Stimulated activated CD4-positive, alpha-beta T cell treated with anti-CD3 and anti-CD28 coated beads, Interleukin-1b, Interleukin-23, amount 100 ng/mL, for 4 hours (primary cell): ENCODE measurements at places on chromosomes 7 and 10.

GRCh38 chr10:27816320-27816719 is 70.7 kb upstream of the MKX start:
- no peak for DNase-seq

DNA sequence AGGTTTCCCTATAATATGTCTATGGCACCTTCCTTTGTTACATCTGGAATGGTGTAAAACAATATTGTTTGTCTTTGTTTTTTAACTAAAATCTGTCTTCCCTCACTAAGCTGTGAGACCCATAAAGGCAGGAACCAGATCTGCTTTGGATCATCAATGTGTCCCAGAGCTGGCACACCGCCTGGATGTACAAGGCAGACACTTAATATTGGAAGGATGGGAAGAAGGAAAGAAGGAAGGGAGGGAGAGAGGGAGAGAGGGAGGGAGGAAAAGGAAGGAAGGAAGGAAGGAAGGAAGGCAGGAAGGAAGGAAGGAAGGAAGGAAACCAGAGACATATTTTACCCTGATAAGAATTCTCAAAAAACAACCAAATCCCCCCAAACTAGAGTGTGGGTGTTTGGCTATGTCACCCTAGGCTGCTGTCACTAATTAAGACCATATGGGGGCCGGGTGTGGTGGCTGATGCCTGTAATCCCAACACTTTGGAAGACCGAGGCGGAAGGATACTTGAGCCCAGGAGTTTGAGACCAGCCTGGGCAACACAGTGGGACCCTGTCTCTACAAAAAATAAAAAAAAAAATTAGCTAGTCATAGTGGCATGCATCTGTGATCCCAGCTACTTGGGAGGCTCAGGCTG is 59.6 kb downstream of the SH3PXD2A start:
- DNase-seq: no peak

DNA sequence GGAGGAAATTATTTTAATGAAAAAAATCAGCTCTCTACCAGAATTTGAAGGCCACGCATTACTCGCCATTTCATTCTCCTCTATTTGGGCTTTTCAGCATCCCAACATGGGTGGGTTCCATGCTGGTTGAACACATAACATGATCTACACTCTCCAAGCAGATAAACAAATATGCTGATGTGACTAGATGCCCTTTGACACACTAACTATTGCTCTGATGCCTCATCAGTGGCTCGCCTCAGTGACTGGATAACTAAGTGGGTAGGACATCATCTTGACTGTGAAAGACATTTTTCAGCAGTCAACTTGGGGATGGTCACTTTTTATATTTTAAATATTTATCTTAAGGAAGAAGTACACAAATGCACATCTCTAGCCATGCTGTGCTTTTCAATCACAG is 113.9 kb upstream of the LAMB4 start:
- no peak for DNase-seq

DNA sequence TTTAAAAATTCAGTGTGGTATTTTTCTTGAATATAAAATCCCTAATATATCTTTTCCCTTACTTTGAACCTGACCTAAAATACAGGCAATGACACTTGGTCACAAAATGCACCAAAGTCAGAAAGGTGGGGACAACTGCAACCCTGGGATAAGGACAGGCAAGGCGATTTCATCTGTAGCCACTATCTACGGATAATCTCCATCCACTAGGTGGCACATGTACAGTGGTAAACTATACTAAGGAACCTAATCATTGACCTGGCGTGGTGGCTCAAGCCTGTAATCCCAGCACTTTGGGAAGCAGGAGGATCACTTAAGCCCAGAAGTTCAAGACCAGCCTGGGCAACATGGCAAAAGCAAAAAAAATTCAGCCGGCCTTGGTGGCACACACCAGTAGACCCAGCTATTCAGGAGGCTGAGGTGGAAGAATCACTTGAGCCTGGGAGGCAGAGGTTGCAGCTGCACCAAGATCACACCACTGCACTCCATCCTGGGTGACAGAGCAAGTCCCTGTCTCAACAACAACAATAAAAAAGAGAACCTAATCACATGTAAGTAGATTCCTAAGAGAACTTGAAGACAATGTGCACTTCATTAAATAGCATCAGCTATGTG is 98.9 kb downstream of the KMT2C start:
- no peak for DNase-seq

GRCh38 chr7:155576416-155576815 is 30.1 kb upstream of the CNPY1 start:
- no peak for DNase-seq
